ENCODE measurements at places on chromosomes 3 and 15. TPM values are rescaled to one million over a fixed set of nuclear protein-coding genes. Genes with fewer than 3 reads are reported as not detected.

GRCh38 chr3:54830658-54831057, 97.2 kb downstream of the LRTM1 start:
- no peak for DNase-seq

- no peak for DNase-seq
Measured at GRCh38 chr15:57572468-57572867, 19.2 kb upstream of the MYZAP start.

SMCO1 gene
- not detected for total RNA-seq

GRCh38 chr3:179666436-179667035, 13.7 kb downstream of the USP13 start:
- peak; percentile 98 for DNase-seq

ERC2 gene
- 8.3 TPM for total RNA-seq

TGM5 gene
- not detected for total RNA-seq

PPARG gene
- total RNA-seq: 20.0 TPM

SUCNR1 gene
- total RNA-seq: 9.0 TPM

DNA sequence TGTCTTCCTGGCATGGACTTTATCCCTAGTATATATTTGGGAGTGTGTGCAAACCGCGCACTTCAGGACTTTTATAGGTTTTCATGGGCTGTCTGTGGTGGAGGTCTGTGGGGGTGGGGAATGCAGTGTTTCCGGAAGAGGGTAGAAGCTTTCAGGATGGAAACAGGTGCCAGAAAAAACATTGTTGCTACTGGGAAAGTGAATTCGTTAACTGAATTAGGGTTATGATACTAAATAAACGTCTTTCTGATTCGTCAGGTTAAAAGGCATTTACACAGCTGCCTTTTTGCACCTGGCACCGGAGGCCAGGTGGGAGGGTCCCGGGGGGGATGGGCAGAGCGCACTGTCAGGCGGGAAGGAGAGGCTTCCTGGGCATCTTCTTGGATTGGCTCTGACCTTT, 62.1 kb downstream of the SLCO3A1 start:
- DNase-seq: no peak

SAXO2 gene
- 1.4 TPM for total RNA-seq

CDCP1 gene
- 35.9 TPM for total RNA-seq

GRCh38 chr3:172675441-172676193, 35.2 kb downstream of the NCEH1 start:
- DNase-seq: no peak

SERP1 gene
- 239 TPM for total RNA-seq

NR2F2 gene
- total RNA-seq: 22.0 TPM

C15orf62 gene
- 0.13 TPM for total RNA-seq

TM6SF1 gene
- 11.6 TPM for total RNA-seq

SLC28A1 gene
- not detected for total RNA-seq

DNA sequence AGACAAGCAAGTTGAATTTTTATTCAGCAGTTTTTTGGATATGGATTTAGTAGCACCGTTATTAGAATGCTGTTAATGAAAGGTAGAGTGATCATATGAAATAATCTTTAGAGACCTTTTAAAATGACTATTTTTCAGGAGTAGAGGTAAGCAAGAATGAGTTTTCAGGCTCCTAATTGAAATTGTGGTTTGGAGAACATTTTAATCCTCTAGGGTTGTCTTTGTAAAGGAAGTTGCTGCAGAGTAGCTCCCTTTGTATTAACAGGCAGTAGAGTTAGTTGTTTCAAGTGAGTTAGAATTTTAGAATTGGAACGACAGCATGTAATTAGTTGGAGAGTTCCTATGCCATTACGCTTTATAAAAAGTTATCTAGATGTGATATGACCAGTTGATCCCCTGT, 27.2 kb upstream of the EDEM1 start:
- DNase-seq: no peak

- no peak for DNase-seq
Measured at GRCh38 chr3:86914670-86915069, 76.3 kb downstream of the VGLL3 start.
